ENCODE measurements at places on chromosomes 7 and 10.

DNA sequence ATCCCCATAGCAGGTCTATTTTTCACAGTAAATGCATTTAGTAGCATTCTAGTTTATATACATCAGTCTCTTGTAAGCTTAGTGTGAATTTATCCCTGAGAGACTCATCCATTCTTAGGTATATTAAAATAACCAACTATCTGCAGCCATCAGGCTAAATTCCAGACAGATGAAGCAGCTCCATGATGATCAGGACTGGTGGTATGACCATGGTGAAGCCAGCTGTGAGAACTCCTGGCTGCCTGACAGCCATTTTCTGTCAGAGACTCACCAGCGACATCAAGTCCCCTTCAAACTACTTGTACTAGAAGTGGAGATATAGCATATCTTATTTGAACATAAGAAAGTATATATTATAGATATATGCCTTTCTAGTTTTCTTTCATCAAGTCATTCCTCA lies 70.3 kb upstream of the GSDME start:
- no peak for DNase-seq

GRCh38 chr10:125878957-125879835 lies 1.9 kb downstream of the DHX32 start:
- DNase-seq, result no peak

DNA sequence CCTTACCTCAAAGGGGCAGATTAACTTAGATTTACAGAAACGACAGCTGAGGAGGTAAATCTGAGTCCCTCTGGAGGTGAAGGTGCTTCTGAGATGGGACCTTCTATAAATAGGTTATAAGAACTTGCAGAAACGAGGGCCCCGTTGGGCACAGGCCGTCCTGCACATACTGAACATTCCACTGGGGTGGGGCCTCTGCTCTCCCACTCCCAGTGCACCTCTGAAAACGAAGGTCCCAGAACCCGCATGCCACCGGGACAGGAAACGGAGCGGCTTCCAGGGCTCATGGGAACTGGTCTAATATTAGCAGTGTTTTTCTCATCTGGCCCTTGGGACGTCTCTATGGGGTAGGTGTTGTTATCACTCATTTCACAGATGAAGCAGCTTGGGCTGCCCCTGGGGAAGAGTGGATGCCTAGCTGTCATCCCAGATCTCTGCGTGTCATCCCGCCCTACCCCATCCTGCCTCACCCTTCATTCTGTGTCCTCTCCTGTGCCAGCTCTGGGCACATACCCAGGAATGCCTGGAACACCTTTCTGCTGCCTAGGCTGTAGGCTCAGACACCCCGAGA lies 19.6 kb downstream of the C10orf62 start:
- DNase-seq, result no peak

GRCh38 chr10:22133749-22134624 lies 83.8 kb downstream of the EBLN1 start:
- no peak for DNase-seq

DNA sequence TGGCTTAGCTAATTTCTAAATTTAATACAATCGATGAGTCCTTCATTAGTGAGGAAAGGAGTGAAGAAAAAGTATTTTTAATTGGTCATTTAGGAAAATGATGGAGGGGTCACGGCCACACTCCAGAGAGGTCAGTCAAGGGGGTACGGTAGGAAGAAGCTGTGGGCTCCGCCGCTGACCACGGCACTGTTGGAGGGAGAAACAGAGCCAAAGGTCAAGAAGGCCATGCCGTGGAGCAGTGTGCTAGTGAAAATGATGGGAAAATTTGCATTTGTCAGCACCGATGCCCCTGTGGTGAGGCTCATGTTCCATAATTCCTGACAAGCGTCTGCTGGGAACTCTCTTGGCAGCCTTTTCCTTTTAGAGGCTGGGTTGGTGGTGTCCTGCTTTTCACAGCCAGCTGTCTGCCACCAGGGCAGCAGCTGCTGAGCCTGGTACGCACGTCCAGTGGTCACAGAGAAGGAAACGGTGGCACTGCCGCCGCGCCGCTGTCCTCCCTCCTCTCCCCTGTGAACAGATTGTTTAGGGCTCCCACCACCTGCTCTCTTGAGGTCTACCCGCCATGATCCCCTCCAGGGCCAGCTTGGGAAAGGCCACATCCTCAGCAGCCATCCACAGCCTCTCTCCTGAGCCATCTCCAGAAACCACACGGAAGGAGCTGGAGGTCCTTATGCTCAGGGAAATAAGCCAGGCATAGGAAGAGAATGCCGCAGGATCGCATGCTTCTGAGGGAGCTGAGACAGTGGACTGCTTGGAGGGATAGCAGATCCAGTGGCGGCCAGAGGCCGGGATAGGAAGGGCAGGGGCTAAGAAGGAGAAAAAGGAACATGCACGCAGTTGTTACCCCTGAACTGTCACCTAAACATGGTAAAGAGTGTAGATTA lies 263.7 kb upstream of the PPP2R2D start:
- no peak for DNase-seq

GRCh38 chr7:148031019-148031418 lies 559.5 kb upstream of the C7orf33 start:
- no peak for DNase-seq

GRCh38 chr10:16425449-16425848 lies 11.4 kb upstream of the PTER start:
- no peak for DNase-seq

GRCh38 chr7:130226333-130226732 lies 18.7 kb downstream of the SSMEM1 start:
- DNase-seq, result no peak

DNA sequence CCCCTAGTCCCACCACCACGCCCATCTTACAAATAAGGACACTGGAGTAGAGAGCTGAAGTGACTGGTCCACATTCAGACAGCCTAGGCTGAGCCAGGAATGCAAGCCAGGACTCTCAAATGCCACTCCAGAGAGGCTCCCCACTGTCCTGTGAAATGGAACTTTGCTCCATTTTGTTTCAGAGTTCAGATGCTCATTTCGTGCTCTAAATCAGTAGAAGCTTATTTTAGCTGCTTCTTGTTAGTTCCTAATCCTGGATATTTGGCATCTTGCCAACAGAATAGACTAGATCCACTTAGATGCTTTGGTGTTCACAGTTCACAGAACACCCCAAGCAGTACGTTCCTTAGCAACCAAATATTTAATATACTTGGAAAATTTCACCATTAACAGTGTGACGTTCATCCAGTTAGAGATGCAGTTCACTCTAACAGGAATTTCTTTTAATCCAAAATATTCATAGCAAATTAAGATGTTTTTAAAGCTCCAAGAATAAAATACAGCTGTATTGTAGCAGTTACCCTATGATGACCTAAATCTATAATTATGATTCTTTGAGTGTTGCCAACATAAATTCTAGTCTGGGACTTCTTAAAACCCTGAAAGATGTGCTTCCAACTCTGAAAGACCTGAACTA lies 7.3 kb downstream of the MMP21 start:
- DNase-seq, result no peak

DNA sequence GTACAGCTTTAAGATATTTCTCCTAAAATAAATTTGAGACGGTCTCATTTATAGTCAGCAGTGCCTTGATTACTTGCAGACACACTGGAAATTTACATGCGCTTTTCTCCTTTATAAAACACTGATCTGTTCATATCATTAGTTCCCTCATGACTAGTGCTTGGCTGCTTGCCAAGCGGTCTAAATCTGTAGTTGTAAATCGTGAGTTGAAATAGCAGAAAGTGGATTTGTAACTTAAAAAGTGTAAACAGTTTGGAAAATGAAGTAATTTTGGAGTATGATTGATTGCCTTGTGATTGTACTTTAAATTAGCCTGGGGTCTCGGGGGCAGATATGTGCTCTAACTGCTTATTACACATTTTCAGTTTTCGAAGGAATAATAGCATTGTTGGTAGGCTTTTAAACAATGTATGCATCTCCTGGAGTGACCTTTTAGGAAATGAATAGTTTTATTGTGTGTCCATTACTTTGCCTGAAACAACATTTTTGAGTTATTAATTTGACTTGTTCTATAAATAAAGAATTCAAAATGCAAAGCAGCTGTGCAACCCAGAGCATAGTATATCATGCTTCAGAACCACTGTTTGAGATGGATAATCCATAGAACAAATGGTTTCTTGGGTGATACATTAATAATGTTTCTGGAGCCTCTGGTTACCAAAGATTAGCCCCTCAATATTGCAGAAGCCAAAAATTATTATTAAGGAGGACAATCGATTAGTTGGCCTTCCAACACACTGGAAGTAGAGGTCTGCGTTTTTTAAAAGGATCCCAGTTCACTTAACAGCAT lies 73.3 kb downstream of the ARID5B start:
- DNase-seq, result no peak

- DNase-seq, result no peak
Measured at GRCh38 chr7:2488272-2488645, 12.1 kb upstream of the GRIFIN start.

GRCh38 chr7:125908711-125909110 lies 979.1 kb upstream of the POT1 start:
- DNase-seq, result no peak

- DNase-seq, result no peak
Measured at GRCh38 chr10:99573790-99574189, 41.0 kb downstream of the NKX2-3 start.

GRCh38 chr7:104175361-104175984 lies 32.3 kb downstream of the ORC5 start:
- no peak for DNase-seq

- no peak for DNase-seq
Measured at GRCh38 chr7:26199301-26200037, 1.1 kb downstream of the HNRNPA2B1 start.

DNA sequence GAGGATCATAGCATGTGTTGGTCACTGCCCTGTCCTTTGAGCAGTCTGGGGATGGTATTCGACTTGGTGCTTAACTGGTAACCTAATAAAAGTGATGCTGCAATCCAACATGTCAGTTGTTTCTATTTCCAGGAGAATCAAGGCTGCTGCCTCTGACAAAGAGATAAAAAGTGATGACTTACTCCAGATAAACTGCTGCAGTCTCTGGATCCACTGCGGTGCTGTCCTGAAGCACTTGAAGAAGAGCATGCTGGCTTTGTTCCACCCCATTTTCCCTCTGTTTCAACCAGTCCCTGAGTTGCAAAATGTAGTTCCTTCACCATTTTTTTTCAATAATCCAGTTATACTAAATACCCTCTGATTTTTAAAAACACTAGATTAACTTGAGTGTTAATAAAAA lies 403.5 kb upstream of the ANKRD30A start:
- no peak for DNase-seq

DNA sequence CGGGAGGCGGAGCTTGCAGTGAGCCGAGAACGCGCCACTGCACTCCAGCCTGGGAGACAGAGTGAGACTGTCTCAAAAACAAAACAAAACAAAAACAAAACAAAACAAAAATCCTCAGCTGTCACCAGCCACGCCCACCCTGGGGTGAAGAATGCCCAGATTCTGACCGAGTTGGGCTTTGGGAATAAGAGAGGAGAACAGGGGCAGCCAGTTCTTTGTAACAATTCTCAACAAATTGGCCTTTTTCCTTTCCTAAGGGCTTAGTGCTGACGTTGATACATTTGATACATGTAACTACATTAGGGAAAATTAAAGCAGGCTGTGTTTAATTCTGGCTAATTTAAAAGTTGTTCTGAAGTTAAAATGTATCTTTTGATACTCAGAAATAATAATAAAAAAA lies 121.0 kb downstream of the EPC1 start:
- DNase-seq, result no peak

- peak; percentile 17 for DNase-seq
Measured at GRCh38 chr7:134140889-134141867, 14.0 kb downstream of the LRGUK start.

DNA sequence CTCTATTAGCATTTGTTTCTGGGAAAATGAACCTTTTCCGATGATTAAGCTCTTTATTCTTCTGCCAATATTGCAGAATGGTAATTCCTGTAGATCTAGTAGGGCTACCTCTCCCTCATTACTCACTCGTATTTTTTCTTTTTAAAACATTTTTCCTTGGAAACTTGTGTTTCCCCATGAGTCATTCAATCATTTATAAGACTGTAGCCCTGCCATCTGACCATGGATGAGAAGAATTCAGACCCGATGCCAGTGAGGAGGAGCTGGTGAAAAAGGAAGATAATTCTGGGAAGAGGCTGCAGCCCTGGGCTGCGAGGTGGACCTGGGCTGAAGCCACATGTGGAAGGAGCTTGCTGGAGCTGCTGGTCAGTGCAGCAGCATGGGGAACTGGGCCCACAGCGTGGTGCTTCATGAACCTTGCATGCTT lies 242.8 kb downstream of the KLF6 start:
- DNase-seq, result no peak

- no peak for DNase-seq
Measured at GRCh38 chr10:73408061-73408460, 5.8 kb downstream of the ANXA7 start.

- no peak for DNase-seq
Measured at GRCh38 chr7:77858278-77858677, 59.7 kb downstream of the PHTF2 start.

DNA sequence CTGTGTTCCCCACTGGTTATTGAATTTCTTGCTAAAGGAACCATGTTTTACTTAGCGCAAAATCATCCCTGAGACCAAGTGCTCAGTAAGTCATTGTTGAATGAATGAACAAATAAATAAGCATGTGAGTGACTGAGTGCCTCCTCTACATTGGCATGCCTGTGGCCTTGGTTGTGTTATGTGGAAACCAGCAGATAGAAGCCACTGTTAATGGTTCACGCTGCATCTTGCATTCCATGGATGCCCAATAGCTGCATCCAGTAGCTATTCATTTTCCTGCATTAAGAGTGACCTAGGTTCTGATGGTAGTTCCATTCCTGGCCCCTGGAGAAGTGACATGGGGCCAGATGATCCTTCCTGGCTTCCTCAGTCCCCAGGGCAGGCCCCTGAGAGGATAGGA lies 113.3 kb upstream of the BMPER start:
- no peak for DNase-seq

Data from stimulated activated naive CD4-positive, alpha-beta T cell (primary cell).